ENCODE measurements at places on chromosomes 12 and 14.
A peak's percentile ranks its signal among the peaks of the same experiment; 100 is the strongest.

DNA sequence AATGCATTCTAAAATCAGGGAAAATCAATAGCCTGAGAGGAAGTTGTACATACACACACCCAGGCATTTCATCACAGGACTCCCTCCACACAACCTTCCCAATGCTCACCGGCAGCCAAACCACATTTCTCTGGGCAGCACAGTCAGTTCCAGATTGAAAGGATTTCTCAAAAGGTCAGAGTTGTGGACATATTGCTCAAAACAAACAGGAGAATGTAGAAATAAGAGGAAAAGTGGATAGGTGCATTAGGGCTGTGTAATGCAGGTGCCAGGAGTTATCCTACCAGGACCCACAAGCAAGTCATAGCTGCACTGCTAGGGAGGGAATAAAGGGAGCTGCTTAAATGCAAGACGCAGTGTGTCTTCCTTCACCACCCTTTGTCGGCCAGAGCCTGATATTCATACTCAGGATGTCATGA, 62.9 kb downstream of the GCH1 start:
- no peak for DNase-seq

DNA sequence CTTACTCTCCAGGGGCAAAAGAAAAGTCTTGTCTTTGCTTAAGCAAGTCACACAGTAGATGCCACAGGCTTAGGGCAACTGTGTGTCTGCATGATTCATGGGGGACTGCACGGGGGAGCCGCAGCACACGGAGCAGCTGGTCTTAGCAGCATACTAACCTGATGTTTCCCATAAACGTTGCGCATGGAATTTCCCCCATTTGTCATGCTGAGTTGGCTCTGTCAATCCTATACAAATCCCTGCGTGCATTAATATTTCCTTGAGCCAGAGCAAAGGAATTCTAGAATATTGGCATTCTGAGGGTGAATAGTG, 71.2 kb downstream of the SAMD4A start:
- DNase-seq, result no peak

DNA sequence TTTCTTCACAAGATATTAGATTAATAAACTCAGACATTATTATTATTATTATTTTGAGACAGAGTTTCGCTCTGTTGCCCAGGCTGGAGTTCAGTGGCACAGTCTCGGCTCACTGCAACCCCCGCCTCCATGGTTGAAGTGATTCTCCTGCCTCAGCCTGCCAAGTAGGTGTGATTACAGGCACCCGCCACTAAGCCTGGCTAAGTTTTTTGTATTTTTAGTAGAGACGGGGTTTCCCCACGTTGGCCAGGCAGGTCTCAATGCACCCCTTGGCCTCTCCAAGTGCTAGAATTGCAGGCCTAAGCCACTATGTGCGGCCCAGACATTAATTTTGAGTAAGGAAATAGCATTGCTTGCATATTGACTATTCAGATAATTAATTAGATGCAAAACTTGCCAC, 554.9 kb upstream of the LRFN5 start:
- no peak for DNase-seq

- DNase-seq, result peak; percentile 81
Observed at GRCh38 chr12:116703214-116703795, 34.6 kb downstream of the SPRING1 start.

DNA sequence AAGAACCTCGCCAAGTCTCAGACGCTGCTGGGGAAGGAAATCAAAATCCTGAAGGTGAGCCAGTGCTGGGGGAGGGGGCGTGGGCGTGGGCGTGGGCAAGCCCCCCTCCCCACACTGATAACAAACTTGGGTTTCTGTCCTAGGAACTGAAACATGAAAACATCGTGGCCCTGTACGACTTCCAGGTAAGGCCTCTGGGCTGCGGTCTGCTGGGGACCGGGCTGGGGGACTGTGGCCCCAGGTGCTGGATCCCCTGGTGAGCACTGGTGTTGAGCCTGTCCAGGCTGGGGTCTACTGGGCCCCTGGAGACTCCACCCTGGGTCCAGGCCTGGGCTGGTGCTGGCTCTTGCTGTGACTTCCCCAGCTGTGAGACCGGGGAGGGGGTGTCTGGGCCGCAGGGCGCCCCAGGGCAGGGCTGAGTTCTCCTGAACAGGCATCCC, 1.2 kb downstream of the ULK1 start:
- DNase-seq, result peak; percentile 25
